ENCODE measurements at places on chromosomes 16 and 17.

DNA sequence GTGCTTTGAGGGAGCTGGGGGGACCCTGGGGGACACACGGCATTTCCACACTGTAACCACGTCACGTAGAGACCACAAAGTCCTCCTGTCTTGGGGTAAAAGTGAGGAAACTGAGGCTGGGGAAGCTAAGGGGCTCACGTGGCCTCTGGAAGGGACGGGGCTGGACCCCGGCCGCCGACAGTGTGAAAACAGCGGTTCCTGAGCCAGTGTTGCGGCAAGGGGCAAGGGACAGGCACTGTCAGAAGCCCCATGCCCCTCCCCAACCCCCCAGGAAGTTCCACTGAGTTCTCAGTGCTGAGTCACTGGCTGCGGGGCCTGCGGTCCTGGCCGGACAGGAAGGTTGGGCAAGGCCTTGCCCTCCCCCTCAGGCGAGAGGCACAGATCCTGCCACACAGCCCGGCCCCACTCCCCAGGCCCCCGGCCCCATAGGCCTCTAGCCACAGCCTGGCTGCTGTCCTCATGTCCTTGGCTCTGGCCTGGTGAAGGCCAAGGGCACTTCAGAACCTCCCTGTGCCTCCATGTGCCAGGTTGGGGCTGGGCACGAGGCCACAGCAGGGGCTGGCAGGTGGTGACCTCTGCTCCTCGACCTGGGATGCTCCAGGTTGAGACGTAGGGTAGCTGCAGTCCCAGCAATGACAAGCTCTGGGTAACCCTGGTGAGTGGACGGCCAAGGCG lies 5.0 kb upstream of the CCDC57 start:
- peak; percentile 87 for DNase-seq

DNA sequence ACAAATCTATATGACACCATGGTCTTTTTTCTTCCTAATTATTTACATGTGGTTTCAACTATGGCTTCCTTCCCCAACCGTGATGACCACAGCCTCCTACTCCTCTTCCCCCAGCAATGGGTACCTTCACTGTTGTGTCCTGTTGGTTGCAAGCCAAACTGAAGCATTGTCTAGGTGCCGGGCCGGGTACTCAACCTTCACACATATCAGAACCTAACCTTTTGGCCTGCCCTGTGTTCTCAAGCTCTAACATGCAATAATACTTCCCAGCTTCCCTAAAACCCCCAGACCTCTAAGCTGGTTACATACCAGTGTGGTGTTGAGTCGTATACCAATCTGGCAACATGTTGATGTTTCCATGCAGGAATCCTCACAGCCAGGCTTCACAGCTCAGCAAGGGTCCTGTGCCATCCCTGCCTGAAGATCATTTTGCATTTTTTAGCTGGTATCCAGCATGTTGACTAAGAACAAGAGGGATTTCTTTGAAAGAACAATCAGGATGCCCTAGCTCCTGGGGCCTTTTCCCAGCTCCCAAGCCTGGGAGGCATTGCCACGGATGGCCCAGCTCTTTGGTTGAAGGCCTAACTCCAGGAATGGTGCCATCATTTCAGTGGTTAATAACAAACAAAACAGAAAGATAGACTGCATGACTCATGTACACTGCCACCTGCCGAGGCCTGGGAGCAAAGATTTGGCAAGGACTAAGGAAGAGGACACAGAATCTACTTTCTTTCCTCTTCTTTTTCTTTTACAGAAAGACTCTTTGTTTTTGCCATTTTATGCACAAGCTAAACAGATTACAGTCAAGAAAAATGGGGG lies 373.7 kb upstream of the SALL1 start:
- peak; percentile 85 for DNase-seq

DNA sequence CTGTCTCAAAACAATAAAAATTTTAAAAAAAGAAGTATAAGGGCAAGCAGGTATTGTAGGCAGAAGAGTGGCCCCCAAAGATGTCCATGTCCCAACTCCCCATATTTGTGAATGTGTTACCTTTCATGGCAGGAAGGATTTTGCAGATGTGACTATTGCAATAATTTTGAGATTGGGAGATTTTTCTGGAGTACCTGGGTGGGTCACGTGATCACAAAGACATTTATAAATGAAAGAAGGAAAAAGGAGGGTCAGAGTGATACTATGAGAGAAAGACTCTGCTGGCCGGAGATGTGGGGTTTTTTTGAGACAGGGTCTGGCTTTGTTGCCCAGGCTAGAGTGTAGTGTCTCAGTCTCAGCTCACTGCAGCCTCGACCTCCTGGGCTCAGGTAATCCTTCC lies 27.4 kb upstream of the PAFAH1B1 start:
- no peak for DNase-seq

- no peak for DNase-seq
Observed at GRCh38 chr17:66938656-66939055, 25.9 kb upstream of the CACNG4 start.

- no peak for DNase-seq
Observed at GRCh38 chr17:1469231-1469852, 13.3 kb upstream of the CRK start.

GRCh38 chr16:5064915-5065314 lies 841 bp downstream of the C16orf89 start:
- no peak for DNase-seq

DNA sequence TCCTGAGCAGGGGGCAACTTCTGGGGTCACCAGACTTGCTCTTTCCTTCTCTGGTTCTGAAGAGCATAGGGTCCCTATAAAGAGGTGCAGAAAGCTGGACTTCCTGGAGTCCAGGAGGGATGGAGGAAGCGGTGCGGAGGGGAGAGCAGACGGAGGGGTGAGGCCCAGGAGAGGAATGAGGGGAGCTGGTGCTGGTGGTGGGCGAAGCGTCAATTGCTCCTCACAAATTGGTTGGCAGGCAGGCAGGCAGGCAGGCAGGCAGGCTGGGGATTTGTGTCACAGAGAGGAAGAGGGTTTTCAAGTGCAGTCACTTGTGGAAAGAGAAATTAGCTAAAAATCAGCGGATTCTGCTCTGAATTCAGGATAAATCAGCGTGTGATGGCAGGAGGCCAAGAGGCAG lies 133.7 kb upstream of the CDC42EP4 start:
- DNase-seq: no peak

- DNase-seq: no peak
Observed at GRCh38 chr16:11615748-11616447, 29.2 kb upstream of the LITAF start.

All from astrocyte of the spinal cord (primary cell).